Activated CD4-positive, alpha-beta T cell treated with anti-CD3 and anti-CD28 coated beads for 4 hours (primary cell): ENCODE measurements at places on chromosomes 5 and 9.
A peak's percentile ranks its signal among the peaks of the same experiment; 100 is the strongest.

- no peak for DNase-seq
Observed at GRCh38 chr9:134303601-134304000, 22.7 kb upstream of the RXRA start.

GRCh38 chr9:117021906-117022305 is 334.8 kb downstream of the TRIM32 start:
- no peak for DNase-seq

GRCh38 chr5:179817890-179818745 is 2.6 kb upstream of the SQSTM1 start:
- DNase-seq: no peak

- DNase-seq: no peak
Observed at GRCh38 chr5:57575839-57576238, 93.2 kb upstream of the ACTBL2 start.

DNA sequence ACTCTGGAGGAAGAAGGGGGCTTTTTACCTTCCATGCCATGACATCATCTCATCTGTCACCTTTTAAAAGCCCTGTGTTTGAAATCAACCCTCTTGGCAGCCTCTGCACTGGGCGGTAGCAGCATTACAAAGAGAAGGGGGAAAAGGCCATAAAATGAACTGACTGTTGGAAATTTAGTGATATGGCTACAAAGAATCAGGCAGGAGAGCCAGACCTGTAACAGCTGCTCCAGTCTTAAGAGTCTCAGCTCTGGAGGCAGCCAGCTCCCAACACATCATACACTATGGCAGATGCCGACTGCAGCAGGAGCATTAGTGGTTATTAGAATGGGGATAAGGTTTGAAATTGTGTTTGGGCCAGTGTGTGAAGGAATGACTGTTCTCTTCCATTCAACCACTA is 257.5 kb downstream of the DMAC1 start:
- DNase-seq: no peak

DNA sequence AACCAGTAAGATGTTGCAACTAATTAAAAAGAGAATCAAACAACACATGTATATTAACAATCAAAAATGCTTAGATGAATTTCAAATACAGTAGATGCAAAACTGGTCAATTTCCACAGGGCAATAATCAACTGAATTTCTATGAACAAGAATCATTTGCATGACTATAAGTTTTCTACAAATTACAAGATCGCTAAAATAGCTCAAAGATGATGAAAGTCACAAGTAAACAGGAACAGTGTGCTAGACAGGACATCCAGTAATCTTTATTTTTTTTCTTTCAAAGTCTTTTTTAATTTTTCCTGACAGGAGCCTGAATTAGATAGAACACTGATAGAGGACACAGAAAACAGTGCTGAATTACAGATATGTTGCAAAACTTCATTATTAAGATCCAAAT is 608.2 kb upstream of the DAB2 start:
- DNase-seq: no peak

DNA sequence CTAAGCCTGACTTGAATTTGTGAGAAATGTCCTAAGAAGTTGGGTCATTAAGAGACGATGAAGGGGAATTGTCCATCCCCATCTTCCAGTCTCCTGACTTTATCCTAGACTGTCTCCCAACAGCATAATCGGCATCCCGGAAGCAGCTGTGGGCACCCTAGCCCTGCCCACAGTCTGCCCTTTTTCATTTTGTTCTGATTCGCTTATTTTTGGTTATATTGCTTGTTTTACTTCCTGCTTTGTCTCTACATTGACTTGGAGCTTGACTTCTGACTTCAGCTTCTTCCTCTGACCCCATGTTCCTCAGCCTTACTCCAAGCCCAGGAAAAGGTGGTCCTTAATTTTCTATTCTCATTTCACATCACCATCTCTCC is 41.8 kb downstream of the UGCG start:
- DNase-seq: no peak

DNA sequence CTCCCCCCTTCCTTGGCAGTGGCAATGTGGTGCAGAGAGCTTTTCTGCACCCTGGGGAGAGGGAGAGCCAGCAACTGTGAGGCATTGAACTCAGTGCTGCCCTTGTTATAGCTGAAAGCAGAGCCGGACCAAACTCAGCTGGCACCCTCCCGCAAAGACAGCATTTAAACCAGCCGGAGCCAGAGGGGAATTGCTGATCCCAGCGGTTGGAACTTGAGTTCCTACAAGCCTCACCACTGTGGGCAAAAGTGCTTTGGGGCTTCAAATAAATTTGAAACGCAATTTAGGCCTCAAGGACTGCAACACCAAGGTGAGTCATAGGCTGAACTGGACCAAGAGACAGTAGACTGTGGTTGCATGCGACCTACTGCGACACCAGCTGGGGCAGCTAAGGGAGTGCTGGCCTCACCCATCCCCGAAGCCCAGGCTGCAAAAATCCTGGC is 207.6 kb upstream of the CDKN2B start:
- DNase-seq: no peak

GRCh38 chr9:113602126-113603047 is 138.9 kb downstream of the RGS3 start:
- DNase-seq: peak; percentile 44

DNA sequence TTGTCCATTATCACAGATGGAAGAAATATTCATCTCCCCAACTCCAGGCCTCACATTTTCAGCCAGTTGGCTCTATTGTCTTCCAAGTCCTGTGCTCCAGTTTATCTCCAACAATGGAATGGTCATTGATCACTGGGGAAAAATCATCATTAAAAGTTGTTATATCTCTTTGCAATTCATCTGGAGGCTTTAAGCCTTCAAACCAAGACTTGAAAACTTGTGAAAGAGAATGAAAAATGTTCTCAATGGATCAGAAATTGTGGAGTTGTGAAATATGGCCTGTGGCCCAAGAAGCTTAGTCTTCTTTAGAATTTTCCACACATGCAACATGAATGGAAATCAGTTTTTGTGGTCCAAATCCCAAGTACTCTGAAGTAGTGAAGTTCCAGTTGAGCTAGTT is 569.6 kb downstream of the EBF1 start:
- no peak for DNase-seq

DNA sequence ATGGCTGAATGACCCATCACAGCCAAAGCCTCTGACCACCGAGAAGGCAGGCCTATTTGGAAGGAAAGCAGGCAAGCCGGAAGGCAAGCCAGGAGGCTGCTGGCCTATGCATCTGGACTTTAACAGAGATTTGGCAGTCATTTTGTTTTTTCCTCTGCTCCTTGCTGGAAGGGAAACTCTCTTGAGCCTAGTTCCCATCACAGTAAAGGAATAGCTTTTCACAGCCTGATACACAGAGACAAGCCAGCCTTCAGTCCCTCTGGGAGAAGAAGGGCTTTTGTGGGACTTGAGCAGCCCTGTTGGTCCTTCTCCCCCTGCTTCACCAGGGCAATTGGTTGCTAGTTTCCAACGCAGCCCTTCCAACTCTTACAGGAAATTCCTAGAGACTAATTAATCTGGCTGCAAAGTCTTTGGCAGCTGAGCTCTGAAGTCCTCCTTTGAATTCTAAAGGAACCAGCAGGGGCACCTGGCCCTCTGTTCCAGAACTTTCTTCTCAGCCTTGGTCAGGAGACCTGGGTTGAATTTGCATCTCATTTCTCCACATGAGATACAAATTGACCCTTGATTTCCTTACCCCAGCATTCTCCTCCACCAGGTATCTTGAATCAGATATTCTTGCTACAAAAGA is 157.3 kb upstream of the EPB41L4A start:
- no peak for DNase-seq

DNA sequence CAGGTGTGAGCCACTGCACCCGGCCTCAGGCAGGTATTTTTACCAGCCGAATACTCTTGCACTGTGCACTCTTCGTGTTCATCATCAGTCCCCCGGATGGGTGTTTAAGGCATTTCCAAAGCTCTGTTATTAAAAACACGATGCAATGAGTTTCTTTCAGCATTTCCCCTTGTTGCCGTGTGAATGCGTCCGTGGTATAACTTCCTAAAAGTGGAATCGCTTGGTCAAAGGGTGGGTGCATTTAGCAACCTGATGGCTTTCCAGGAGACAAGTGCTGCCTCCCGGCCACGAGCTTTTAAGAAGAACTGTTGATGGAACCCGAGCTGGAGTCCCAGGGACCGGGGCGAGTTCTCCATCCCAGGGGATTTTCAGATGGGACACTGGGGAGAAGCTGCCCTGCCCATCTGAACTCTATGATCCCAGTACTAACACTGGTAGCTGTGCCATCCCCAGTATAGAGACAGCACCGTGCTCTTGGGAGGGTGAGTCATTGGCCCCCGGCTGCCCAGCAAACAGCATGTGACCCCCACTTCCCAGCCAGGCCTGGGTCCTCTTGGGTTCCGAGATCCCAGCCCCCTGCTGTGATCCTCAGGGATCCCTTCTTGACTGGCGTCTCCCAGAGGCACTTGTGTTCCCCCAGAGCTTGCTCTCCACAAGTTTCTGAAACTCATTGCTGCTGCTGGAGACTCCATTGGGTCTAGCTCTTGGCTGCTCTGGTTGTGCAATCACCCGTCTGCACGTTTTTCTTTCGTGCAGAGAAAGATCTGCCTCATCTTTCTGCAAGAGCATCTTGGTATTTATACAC is 169.5 kb upstream of the IER5L start:
- no peak for DNase-seq

DNA sequence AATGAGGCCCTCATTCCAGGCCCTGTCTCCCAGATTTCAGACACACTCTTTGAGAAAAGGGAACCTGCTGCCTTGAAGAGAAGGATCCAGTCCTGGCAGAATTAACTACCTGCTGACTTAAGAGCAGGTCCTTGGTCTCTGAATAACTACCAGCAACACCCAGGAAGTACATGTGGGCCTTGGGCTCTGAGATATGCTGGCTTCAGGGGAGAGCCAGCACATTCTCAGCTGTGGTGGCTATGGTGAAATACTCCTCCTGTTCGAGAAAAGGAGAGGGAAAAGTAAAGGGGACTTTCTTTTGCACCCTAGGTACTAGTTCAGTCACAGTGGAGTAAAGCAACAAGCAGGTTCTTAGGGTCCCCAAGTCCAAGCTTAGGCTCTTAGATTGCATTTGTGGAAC is 120.0 kb downstream of the HMHB1 start:
- DNase-seq: no peak
